Stimulated activated memory B cell treated with anti-CD40 and anti-IgM and Interleukin-4, amounts not matched to agents 10 μg/mL and 1 μg/mL and 100 μg/mL, for 72 hours (primary cell): ENCODE measurements at places on chromosomes 16 and 17.

GRCh38 chr16:63287401-63287800, 1251.2 kb upstream of the CDH8 start:
- ATAC-seq: no peak

DNA sequence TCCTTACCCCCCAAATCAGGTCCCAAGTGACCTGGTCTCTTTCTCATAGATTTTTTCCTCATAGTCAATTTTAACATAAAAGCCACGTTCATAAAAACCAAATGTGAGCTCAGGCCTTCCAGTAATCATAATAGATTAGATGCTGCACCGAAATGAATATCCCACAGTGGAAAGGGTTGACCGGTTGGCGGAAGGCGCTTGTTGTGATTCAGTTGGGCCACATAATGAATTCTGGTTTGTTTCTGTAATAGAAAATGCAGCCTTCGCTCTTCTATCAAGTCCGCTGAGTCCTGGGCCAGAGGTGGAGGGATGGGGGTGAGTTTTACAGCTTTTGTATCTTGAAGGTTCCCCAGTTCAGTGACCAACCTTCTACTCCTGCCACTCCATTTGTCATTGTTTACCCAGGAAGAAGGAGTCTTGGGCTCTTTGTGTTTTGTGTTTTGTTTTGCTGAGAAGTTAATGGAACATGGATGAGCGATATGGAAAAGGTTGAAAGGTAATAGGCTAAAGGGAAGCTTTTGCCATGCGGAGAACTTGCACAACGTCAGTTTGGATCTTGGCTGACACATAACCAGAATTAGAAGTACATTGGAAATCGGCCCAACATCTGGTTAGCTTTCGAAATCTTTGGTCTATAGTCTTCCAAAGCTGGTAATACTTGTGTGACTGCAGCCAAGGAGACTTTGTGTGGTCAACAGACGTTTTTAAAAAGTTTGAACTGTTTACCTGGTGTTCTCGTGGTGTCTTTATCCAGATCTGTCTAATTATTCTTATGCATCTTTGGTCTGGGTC, 89.5 kb downstream of the CLEC16A start:
- ATAC-seq: no peak

DNA sequence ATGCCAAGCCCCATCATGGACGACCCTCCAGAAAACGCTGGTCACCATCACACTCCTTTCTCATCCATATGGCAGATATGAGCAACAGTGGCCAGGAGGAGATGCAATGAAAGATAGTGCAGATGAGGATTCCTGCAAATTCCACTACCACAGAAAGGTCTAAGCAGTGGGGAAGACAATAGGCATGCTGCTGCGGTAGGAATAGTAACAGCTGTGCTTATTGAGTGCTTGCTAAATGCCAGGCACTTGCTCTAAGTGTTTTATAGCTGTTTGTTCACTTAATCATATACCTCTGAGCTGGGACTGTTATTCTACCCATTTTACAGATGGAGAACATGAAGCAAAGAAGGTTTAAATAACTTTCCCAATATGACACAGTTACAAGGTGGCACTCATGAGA, 46.6 kb upstream of the AKAP1 start:
- no peak for ATAC-seq

- no peak for ATAC-seq
Observed at GRCh38 chr16:66020046-66020445, 346.4 kb upstream of the CDH5 start.

DNA sequence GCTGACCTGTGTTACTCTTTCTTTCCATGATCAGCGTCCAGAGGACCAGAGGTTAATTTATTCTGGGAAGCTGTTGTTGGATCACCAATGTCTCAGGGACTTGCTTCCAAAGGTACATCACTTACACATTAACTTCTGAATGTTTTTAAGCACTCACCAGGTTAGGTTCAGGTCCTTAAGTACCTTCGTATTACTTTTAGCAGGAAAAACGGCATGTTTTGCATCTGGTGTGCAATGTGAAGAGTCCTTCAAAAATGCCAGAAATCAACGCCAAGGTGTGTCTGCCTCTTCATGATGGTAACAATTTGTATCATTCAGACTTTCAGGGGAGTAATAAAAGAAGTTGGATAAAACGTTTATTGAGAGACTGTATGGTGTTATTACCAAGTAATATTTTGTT, 3.3 kb downstream of the HERPUD1 start:
- ATAC-seq: no peak

- no peak for ATAC-seq
Observed at GRCh38 chr16:54060599-54061421, 225.8 kb downstream of the IRX3 start.

- ATAC-seq: peak; percentile 64
Observed at GRCh38 chr16:55701442-55702319, 45.9 kb downstream of the SLC6A2 start.

DNA sequence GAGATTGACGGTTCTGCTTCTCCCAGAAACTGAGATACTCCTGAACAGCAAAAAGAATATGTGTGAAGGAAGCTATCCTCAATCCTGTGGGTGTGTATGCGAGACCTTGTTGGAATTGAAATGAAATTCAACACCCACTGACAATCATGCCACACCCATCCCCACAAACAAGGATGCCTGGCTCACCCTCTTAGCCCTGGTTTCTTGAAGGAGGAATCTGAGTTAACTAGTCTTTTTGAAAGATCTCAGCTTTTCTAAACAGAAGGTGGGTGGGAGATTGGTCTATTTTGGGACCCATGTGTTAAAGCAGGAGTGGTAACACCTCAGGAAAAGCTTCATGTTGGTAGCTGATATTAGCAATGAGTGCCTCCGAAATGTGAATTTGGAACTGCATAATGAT, 1244.5 kb downstream of the CDH11 start:
- no peak for ATAC-seq

DNA sequence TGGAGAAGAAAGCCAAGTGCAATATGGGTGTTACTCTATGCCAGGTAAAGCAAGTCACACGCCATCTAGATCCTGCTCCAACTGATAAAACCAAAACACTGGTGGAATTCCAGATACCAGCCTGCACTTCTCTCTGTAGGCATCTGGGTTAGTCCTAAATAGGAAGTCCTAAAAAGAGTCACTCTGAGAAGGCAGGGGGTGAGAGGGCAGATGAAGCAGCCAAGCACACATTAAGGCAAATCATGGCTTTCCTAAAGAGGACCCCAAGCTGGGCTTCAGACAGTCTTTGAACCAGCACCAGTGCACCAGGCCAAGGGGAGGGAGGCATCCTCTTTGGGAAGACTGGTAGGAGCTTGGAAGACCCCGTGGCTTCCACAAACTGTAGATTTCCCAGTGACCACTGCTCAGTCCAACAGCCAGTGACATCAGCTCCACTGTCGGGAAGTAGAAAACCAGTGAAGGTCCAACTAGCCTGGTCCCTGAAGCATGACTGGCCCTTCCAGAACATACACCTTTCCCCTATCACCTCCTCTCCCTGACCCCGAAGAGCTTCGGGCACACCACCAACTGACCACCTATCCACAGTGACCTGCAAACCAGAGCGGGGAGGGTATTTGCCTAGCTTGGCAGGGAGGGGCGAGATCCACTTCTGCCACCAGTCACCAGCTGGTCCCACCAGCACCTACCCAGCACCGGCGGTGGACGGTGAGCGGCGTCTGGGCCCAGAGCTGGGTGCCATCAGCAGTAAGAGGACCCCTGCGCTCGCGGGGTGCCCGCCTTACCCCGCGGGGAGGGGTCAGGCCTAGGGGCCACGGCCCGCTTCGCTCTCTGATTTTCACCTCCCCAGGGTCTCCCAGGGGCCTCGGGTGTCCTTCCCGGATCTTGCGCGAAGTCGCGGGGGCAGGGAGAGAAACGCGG, 1.0 kb downstream of the LITAF start:
- ATAC-seq: peak; percentile 14

DNA sequence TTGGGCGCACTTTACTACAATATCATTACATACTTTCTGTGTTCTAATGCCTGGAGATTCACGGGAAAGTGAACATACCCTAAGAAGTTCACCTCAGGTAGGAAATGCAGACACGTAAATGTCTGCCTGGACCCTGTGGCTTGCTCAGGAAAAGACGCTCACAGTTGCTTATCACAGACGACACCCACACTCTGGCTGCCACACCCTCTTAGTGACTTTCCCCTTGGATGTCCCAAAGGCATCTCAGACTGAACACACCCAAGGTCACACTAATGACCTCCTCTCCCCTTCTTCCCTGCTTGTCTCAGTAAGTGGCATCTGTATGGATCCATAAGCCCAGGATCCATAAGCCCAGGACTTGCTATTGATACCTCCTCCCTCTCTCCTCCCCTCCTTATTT, 32.6 kb downstream of the CDRT15 start:
- no peak for ATAC-seq

DNA sequence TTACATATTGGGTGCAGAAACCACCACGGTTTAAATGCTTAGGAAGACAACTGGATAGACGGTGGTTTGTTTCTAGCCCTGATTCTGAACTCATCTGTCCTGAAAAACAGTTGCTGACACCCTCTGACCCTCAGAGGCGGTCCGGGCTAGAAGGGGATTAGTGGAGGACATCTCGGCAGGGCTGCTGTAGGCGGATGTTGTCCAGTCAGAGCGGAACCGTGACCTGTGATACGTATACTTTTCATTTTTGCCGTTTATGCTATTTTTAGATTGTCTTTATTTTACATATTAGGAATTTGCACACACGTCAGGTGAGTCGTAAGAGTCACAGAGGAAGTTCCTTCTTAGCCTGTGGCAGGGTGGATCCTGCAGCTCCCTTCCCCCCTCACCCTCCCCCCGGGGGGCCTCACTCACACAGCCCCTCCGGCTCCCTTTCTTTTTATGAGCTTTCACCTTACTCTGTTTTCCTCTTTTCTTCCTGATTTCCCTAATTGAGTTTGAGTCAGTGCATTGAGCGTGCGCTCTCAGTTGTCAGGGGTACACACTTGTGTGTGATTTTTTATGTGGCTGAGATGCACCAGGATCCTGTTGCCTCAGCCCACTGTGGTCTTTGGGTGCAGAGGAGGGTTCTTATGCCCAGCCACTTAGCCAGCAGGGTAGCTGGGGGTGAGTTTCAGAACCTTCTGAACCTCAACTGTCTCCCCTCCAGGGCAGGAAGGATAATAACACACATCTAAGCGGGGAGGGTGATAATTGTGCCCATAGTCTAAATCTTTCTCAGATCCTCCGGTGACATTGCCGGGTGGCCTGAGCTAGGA, 211.1 kb upstream of the CHMP6 start:
- peak; percentile 82 for ATAC-seq

- no peak for ATAC-seq
Observed at GRCh38 chr16:66832661-66833305, 2.0 kb upstream of the NAE1 start.

GRCh38 chr17:38425744-38426143, 2.5 kb upstream of the ARHGAP23 start:
- ATAC-seq: no peak

DNA sequence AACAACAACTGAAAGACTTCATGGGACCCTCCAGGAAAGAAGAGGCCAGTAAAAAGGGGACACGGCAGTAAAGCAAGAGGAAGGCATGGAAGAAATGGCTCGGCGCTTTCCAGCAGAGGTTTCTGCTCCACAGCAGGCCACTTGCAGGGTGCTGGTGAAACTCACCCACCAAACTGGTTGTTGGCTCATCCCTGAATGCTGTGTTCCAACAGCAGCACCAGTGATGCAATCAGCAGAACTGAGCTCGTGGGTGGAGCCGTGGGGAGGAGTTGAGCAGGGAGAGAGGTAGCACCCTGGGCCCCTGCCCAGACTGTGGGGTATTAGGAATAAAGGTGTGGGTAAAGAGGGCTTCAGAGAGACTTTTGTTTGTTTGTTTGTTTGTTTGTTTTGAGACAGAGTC, 62.8 kb upstream of the ADCY9 start:
- ATAC-seq: no peak

DNA sequence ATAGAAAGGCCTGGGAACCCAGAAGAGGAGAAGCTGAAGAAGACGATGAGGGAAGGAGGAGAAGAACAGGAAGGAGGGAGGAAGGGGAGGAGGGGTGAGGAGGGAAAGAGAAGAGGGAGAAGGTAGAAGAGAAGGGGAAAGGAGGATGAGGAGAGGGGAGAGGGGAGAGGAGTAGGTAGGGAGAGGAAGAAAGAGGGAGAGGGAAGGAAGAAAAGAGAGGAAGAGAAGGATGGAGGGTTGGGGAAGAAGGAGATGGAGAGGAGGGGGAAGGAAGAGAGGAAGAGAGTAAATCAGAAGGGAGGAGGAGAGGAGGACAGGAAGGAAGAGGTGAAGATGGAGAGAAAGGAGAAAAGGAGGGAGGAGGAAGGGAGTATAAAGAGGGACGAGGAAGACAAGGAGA, 109.6 kb upstream of the IRX6 start:
- ATAC-seq: no peak

- peak; percentile 37 for ATAC-seq
Observed at GRCh38 chr17:4003501-4004421, 39.5 kb upstream of the ATP2A3 start.

DNA sequence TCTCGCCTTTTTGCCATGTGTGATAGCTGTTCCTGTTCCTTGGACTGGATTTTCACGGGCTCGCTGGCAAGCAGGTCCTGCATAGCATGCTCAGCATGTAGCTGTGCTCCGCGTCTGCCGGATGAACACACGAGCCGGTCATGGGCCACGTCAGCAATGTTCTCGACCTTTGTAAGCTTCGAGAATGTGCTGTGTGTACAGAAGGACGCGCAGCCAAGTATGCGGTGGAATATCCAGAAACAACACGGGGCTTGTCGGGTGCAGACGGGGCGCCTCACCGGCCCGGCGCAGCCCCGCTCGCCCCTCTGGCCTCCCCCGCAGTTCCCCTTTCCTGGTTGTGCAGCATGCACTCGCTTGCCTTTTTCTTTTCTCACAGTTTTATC, 42.2 kb downstream of the RPTOR start:
- no peak for ATAC-seq

GRCh38 chr17:35345926-35346771, 27.3 kb downstream of the SLFN11 start:
- ATAC-seq: peak; percentile 61

- ATAC-seq: no peak
Observed at GRCh38 chr16:73143576-73144422, 95.9 kb upstream of the ZFHX3 start.

DNA sequence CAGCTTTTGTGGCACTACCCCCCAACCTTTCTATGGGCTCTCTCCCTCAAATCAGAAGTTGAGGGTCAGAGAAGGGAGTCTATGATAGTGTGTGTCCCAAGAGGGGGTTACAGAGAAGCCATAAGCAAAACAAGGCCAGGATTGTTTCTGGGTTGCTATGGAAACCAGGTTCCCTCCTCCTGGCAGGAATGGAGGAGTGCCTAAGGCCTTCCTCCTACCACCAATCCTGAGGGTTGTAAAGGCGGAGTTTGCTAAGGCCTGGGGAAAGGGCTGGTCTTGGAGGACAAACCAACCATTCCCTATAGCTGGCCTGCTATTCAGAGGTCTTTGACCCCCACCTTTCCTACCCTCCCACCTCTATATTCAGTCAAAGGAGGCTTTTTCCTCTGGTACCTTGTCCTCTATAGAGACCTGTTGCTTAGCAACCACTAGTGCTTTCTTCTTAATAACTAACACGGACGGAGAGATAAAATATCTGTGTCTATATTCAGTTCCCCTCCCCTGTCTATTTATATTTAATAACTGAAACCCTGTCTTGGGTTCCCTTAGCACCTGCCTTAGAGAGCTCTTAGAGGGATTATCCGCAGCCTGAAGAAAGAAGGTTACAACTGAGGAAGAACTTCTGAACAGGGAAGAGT, 43.4 kb downstream of the NEUROD2 start:
- no peak for ATAC-seq
